ENCODE measurements at places on chromosomes 2 and 18.

DNA sequence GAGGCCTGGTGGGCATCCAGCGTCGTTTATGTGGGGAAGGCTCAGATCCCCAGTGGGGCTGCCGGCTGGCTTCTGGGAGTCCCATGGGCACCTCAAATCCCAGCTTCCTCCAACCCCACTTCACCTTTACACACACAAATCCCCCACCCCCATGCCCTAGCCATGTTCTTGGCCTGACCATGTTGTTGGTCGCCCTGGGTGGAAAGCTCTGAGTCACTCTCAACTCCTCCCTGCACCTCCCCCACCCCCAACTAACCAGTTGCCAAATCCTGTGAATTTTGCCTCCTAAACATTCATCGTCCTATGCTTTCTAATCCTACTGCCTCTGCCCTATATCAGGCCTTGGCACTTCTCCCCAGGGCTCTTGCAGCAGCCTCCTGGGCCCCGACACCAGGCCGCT, 6.4 kb downstream of the TNS1 start:
- DNase-seq = no peak

DNA sequence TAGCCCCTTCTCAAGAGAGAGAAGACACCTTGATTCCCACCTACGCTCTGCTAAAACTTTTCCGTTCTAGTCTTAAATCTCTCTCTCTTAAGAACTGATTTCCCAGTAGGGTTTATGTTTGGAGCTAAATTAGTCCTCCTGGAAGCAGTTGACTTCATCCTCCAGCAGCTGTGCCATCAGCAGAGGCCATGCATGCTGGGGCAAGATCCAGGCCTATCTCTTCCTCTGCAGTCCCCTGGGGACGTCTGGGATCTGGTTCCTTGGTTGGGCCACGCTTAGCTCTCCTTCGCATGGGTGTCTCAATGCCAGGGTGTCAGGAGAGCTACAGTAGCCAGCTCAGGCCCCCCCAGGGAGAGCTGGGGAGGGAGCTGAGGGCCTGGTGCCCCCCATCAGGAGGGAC, 49.7 kb downstream of the HPCAL1 start:
- DNase-seq = no peak

DNA sequence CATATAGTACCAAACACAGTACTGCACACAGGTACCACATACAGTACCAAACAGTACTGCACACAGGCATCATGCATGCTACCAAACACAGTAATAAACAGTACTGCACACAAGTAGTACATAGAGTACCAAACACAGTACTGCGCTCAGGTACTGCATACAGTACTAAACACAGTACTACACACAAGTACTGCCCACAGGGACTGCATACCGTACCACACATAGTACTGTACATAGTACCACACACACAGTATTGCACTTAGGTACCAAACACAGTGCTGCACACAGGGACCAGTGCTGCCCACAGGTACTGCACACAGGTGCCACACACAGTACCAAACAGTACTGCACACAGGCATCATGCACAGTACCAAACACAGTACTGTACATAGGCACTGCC, 74.9 kb downstream of the ZNF236 start:
- DNase-seq = no peak

DNA sequence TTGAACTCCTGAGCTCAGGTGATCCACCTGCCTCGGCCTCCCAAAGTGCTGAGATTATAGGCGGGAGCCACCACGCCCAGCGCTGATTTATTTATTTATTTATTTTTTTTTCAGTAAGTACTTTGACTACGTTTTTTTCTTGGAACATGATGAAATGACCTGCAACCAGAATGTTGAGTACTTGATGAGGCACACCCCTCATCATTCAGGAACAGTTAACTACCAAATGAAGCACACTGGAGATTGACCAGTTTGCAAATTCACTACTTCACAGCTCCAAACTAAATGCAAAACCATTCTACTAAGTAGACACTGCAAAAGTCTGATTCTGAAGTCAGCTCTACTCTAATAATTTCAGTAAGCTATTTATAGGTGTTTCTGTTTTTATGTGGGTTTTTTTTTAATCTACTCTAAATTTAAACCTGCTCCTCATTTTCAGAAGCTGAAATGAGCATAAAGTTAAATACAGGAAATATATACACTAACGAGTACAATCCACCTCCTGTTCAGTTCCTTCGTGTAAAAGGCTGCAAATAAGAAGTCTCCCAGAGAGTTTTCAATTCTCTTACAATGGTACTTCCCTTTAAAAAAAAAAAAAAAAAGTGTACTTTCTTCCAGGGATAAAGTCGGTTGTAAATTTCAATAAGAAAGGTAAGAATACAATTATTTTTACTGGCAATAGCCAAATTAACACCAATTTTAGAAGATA, 1.4 kb downstream of the GFPT1 start:
- DNase-seq = no peak

- DNase-seq = no peak
Observed at GRCh38 chr2:41933585-41934320, 114.1 kb upstream of the PKDCC start.

DNA sequence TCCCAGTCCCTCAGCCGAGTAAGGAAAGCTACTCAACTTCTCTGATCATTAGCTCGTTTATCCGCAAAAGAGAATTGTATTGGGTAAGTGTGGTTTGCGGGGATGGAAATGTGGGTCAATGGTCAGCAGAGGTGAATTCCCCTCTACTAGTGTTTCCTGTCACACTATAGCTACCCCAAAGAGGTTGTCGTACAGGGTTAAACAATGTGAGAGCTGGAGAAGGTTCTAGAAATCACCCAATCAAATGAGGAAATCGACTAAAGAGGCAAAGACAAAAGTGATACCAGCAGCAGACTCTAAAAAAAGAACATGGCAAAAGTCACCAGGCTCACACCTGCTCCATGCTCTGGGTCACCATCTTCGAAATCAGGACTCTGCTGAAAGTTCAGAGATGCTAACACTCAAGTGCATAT, 144.7 kb upstream of the ITGA4 start:
- no peak for DNase-seq

DNA sequence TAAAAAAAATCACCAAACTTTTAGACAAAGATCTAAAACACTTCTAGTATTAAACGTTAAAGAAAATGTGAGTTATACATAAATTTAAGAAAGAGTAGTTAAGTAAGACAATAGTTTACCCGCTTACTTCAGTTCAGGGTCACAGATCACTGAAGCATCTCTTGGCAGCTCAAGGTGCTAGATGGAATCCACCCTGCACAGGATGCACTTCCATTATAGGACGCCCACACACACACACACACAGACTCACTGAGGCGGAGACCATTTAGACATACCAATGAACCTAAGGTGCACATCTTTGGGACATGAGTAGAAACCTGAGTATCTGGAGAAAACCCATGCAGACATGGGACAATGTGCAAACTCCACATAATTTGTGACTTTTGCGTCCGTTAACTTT, 630.6 kb upstream of the ZNF804A start:
- DNase-seq = no peak

GRCh38 chr2:39234754-39235153, 9.0 kb downstream of the CDKL4 start:
- no peak for DNase-seq

DNA sequence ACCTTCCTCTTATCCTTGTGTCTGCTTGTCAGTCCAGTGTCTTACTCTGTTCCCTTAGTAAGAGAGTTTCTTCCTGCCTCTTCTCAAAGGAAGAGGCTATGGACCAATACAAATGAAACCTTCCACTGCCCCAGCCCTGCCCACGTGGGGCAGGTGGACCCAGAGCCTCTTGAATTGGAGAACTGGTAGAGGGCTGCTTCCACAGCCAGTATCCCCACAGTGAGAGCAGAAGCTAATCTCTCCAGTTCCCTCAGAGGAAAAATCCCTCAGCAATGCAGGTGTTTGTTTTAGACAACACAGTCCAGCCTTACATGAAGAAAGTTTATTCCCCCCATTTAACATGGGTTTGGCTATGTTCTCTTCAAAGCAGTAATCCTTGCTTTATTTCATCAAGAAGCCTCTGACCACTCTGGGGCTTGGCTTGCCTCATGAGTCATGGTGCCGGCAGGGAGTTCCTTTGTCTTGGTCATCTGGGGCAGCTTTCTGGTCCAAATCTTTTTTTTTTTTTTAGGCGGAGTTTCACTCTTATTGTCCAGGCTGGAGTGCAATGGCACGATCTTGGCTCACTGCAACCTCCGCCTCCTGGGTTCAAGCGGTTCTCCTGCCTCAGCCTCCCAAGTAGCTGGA, 6.5 kb upstream of the CYBRD1 start:
- no peak for DNase-seq

DNA sequence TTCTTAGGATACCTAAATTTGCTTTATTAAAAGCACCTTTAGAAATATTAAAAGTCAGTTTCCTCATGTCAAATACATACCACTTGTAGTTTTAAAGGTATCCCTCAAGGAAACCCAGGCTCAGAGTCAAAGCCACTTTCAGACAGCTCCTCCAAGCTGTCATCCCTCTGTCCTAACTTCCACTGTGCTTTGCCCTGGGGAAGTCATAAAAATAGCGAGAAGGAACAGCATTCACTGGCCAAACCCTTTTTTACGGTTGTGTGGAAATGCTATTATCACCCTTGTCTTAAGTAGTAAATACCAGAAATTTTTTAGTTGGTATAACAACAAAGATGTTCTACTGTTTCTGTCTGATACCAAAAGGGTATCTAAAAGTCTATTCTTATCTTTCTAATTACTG, 680.5 kb downstream of the ZEB2 start:
- no peak for DNase-seq

- DNase-seq = no peak
Observed at GRCh38 chr2:101596333-101596732, 101.2 kb upstream of the MAP4K4 start.

DNA sequence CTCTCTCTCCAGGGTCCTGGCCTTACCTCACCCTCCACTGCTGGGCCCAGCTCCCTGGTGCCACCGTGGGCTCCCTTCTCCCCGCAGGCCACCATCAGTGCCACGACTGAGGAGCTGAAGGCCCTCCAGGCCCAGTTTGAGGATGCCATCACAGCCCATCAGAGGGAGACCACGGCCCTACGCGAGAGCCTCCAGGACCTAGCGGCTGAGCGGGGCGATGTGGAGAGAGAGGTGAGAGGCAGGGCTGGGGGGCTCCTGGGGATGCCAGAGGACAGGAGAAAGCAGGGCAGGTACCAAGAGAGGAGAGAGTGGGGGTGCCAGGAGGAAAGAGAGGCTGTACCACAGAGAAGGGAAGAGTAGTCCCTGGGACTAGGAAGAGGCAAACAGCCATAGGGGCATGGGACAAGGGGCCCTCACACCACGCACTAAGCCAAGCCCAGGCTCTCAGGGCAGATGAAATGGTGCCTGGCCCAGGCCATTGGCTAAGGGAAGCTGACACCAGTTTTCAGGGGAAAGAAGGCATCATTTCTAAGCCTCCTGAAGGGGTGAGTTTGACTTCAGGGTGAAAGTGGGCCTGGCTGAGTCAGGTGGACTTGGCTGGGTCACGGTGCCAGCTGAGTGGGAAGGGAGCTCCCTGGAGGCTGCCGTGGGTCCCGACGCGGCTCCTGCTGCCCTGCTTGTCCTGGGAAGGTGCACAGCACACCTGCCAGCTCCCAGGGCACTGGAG, 39.0 kb upstream of the SNED1 start:
- DNase-seq = no peak

- DNase-seq = no peak
Observed at GRCh38 chr2:241155936-241156335, 5.7 kb downstream of the PPP1R7 start.

DNA sequence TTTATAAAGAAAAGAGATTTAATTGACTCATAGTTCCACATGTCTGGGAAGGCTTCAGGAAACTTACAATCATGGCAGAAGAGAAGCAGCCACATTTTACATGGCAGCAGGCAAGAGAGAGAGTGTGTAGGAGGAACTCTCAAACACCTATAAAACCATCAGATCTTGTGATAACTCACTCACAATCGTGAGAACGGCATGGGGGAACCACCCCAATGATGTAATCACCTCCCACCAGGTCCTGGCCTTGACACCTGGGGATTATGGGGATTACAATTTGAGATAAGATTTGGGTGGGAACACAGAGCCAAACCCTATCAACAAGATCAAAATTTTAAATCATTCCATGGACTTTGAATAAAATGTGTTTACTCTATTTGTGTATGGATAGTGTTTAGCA, 575.6 kb downstream of the ADCYAP1 start:
- DNase-seq = no peak

DNA sequence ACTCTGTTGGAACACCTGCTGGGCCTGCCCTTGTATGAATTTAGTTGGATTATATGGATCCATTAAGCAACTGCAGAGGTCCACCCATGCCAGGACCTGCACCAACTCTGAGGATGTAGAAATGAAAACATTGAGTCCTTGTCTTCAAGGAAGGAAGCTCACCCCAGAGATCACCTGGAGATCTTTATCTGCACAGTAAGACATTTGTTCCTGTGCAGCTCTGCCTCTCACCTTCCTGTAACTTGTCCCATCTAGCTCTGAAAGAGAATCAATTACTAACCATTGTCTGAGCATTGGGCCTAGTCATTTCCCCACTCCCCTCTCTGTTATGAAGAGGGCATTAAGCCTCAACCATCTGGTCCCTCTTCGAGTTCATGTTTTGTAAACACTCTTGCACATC, 105.2 kb upstream of the YWHAQ start:
- DNase-seq = no peak

- DNase-seq = no peak
Observed at GRCh38 chr18:45757005-45757404, 33.0 kb downstream of the SLC14A1 start.

DNA sequence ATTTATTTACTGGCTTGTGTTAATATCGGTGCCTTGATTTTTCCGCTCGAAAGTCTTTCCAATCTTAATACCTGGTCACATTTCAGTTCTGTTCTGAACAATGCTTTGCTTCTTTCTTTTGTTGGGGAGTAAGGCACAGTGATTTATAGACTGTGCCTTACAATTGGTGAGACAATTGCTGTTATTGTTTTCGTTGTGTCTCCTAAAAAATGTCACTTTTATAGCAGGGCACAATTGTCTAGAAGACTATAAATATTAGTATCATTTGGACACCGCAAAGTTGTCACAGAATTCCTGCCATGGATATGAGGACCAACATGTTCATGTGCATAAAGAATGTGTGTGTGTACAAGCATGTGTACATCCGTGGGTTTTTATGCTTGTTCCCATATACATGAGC, 231.9 kb downstream of the INSIG2 start:
- no peak for DNase-seq

DNA sequence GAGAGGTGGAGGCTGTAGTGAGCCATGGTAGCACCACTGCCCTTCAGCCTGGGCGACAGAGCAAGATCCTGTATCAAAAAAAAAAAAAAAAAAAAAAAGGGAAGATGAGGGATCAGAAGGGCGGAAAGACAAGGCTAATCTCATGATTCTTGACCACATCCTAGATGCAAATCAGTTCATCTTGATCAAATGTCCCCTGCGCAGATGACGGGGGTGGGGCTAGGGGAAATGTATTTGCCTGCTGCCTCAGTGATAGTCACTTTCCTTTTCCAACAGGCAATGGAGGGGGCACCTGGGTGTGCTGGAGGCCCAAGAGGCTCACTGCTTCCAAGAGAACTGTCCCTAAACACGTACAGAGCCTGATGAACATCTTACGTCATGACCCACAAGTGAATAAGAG, 3.7 kb upstream of the EMILIN2 start:
- DNase-seq = no peak

GRCh38 chr18:27838225-27838624, 338.7 kb downstream of the CDH2 start:
- DNase-seq = no peak

All from NCI-H1092 (cell line).